Hematopoietic multipotent progenitor cell treated with erythropoietin and hydrocortisone succinate and interleukin-3 and kit ligand, for 17 days (in vitro differentiated cells): ENCODE measurements at places on chromosomes 4 and X.
A peak's percentile ranks its signal among the peaks of the same experiment; 100 is the strongest.

DNA sequence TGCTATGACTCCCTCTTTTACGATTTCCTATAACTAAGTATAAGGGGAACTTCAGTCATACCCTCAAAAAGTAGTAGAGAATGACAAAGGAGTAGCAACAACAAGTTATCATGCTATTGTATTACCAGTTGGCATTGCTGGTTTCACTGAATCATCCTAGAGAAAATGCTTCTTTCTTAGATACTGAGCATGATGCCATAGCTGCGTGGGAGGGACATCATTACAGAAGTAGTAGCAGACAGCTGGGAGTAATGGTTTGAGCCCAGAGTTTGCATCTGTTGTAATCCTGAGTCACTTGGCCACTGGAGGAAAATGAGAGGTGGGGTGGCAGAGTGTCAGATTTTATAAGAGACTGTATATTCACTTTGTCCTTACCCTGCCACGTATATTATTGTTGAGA, 38.6 kb downstream of the MTMR1 start:
- no peak for DNase-seq

- no peak for DNase-seq
Measured at GRCh38 chrX:143461606-143462005, 55.7 kb downstream of the SPANXN3 start.

- peak; percentile 7 for DNase-seq
Measured at GRCh38 chr4:84258905-84259830, 239.9 kb downstream of the NKX6-1 start.

- DNase-seq: no peak
Measured at GRCh38 chr4:69999420-69999819, 3.7 kb downstream of the STATH start.

- no peak for DNase-seq
Measured at GRCh38 chrX:31128855-31129254, 57.0 kb upstream of the FTHL17 start.

DNA sequence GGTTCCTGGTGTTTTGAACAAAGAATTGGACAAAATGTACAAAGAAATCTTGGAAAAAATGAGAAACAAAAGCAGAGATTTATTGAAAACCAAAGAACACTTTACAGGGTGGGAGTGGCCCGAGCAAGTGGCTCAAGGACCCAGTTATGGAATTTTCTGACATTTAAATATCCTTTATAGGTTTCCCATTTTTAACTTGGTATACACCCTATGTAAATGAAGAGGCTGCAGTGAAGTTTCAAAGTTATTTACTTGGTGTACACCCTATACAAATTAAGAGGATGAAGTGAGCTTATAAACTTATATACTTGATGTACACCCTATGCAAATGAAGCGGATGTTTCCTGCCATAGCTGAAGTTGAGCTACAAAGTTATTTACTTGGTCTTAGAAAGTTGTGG, 4.7 kb downstream of the NLRP2B start:
- no peak for DNase-seq

DNA sequence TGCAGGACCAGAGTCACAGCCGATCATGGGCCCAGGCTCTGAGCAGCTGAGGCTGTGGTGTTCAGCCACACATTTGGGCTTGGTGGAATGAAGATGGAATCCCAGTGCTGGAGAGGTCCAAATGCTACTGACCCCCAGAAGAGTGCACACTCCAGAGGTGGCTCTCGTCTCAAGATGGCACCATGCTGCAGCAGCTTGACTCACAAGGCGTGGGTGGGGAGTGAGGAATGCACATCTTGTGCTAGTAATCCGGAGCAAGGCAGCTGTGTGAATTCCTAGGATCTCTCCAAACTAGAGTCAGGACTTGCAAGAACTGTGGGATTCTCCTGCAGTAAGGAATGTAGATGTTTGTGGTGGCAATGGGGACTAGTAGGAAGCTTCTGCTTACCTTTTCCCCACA, 28.7 kb downstream of the RAB28 start:
- no peak for DNase-seq

- DNase-seq: no peak
Measured at GRCh38 chrX:46576458-46576857, 2.9 kb downstream of the CHST7 start.

- DNase-seq: no peak
Measured at GRCh38 chr4:76435528-76436319, 695 bp downstream of the SHROOM3 start.

GRCh38 chr4:15149839-15150592, 147.7 kb downstream of the CPEB2 start:
- peak; percentile 87 for DNase-seq

DNA sequence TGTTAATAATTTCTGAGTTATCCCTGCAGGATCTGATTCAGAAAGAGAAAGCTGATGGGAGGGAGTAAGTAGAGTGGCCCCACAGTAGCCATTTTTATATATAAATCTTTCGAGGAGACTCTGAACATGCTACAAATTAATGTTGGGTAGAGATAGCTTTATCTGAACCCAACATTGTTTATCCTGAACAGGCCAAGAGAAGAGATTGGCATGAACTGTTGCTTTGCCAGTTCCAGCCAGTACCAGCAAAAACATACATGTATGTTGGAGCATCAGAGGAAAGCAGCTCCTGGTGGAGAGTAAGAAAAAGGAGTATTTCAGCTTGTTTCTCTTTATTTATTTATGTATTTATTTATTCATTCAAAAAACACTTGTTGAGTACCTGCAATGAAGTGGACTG, 1.6 kb downstream of the MAOA start:
- no peak for DNase-seq

- no peak for DNase-seq
Measured at GRCh38 chr4:32106767-32107166, 1386.6 kb downstream of the PCDH7 start.

DNA sequence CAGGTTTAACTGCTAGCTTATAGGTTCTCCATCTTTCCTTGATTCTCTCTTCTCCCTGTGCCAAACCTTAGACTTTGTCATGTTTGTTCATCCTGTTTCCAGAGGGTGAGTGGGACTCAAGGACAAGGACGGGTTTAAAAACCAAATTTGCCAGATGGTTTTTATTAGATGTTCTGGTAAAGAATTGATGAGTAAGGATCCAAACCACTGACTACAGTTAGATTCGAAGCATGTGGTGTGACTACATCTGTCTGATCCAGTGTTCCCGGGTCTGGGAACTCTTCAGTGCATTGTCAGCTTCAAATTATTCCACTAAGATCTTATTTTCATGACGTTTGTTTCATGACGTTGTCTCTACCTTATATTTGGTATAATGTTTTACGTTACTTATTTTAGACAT, 37.5 kb downstream of the MTMR1 start:
- no peak for DNase-seq

DNA sequence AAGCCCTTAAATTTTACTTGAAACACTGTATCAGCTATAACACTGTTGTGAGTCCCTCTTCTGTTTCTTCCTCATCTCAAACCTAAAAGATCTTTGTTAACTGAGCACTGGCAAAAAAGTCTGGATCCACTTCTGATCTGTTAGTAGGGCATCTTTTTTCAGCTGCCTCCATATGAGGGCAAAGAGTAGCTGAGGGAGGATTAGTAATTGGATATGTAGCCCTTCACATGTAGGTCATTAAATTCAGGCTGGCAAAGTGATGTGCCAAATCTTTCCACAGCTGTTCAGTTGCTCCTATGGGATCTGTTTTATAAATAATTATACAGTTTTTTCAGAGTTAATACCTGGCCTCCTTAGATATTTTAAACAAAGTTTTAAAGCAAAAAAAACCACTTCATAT, 1.1 kb upstream of the TRMT10A start:
- no peak for DNase-seq

- no peak for DNase-seq
Measured at GRCh38 chrX:40952855-40953254, 132.4 kb upstream of the USP9X start.

- DNase-seq: no peak
Measured at GRCh38 chr4:173410079-173410478, 11.2 kb upstream of the SCRG1 start.

DNA sequence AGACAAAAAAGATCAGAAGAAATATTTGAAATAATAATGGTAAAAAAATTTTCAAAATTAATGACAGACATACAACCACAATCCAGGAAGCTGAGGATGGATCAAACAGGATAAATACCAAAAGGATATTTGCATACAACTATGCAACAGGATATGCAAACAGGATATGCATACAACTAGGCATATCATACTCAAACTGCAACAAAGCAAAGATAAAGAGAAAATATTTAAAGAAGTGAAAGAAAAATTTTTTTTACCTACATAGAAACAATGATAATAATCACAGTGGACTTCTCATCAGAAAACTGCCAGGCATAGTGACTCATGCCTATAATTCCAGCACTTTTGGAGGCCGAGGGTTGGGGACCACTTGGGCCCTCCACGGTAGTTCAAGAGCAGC, 11.3 kb upstream of the DHX15 start:
- no peak for DNase-seq

DNA sequence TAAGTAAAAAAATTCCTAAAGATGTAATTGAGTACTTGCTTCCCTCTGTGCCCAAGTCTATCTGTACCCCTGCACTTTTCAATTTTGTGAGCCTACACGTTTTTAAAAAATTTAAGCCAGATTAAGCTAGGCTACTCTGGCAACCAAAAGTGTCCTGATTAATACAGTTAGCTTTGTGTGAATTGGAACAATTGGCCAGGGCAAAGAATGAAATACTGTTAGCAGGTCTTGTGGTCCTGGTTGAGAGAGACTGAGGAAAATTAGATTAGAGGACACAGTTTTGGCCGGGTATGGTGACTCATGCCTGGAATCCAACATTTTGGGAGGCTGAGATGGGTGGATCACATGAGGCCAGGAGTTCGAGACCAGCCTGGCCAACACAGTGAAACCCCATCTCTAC, 293.3 kb downstream of the RAPGEF2 start:
- no peak for DNase-seq

GRCh38 chrX:13937370-13938050, 92.2 kb downstream of the GEMIN8 start:
- no peak for DNase-seq

DNA sequence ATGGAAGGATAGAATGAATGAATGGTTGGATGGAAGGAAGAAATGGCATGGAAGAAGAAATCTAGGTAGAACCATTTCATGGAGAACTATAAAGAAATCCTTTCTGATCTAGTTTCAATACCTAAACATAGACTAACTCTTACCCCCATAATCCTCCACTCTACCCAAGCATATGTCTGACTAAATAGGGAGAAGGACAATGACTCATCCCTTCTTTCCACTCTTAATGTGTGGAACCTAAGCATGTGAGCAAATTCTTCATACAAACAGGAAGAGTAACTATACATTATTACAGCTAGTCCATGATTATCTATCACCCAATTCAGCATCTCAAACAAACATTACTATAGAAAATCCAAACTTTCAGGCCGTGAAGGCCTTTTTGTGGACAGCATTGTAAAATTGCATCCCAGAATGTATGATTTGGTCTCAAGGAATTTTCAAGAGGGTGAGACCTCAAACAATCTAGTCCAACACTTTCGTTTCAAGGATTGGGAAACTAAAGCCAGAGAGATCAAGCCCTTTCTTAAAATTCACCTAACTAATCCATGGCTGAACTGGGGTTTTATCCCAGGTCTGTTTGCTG, 11.2 kb downstream of the C1QTNF7 start:
- DNase-seq: no peak

DNA sequence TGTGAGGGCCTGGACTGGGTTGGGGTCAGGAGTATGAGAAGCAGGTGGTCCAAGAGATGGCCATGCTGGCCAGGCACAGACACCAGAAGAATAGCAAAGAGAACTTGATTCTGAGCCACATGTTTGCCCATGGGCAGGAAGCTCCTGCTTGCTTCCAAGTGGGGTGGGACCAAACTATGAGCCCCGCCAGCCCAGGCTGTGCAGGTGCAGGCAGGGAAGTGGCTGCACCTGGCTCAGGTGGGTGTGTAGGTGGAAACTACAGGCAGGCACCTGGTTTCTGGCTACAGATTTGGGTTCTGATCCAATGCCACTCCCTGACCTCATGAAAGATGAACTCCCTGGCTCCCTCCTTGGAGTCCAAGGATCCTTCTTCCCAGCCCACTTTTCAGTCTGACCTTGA, 207.9 kb upstream of the KLF3 start:
- no peak for DNase-seq

DNA sequence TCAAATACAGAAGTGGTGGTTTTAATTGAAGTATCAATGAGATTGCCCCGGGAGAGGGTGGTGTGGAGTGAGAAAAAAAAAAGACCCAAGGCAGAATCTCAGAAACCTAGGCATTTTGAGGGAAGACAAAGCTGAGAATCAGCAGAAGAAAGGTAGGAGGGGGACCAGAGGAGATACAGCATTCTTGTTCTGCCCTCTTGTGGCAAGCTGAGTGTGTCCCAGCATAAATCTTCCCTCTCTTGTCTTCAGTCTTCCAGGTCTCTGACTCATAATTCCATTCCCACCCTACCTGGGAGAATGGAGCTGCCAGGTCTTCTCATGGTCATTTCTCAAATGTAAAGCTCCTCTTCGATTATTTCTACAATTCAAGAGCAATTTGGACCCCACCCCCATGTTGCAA, 32.7 kb upstream of the MAGED1 start:
- no peak for DNase-seq

DNA sequence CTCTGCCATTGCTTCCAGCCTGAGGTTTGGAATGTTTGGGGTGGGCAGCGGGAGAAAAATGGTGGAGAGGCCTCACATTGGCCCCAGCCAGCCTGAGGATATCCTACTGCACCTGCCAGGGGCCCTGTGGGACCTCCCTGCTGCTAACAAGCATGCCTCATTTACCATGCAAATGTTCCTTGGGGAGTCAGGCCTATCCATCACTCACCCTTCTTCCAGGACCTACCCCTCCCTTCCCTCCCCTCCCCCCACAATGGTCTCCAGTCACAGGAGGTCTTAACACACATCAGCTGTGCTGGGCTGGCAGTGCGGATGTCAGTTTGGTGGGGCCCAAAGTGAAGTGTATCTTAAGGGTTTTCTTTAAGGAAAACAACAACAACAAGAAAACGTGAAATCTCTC, 139.2 kb downstream of the SHOX start:
- DNase-seq: no peak

GRCh38 chr4:168960716-168961115, 49.3 kb downstream of the CBR4 start:
- no peak for DNase-seq

DNA sequence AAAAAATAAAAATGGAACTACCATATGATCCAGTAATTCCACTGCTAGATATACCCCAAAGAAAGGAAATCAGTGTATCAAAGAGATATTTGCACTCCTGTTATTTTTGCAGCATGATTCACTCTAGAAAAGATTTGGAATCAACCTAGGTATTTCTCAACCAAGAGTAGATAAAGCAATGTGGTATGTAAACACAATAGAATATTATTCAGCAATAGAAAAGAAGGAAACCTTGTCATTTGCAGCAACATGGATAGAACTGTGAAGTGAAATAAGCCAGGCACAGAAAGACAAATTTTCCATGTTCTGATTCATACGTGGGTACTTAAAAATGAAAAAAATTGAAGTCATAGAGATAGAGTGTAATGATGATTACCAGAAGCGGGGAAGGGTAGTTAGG, 362.3 kb upstream of the EPHA5 start:
- DNase-seq: no peak

GRCh38 chrX:63784902-63785707, at the start of gene ARHGEF9:
Gene ARHGEF9 (minus strand): TSS chrX:63785214. CDS start chrX:63785145, 69 bp downstream.
- DNase-seq: no peak
